Smooth muscle cell of the umbilical artery (primary cell): ENCODE measurements at places on chromosomes 13 and 19. TPM values are rescaled to one million over a fixed set of nuclear protein-coding genes. Genes with fewer than 3 reads are reported as not detected.

PIK3R2 gene
- 21.7 and 53.9 TPM in 2 replicates for total RNA-seq

INSL3 gene
- not detected in 2 replicates for total RNA-seq

HSPB6 gene
- 77.2 and 141 TPM in 2 replicates for total RNA-seq

PTPRH gene
- total RNA-seq, result 4.2 and 5.0 TPM in 2 replicates
